ENCODE measurements at places on chromosomes 2 and 18.
A peak's percentile ranks its signal among the peaks of the same experiment; 100 is the strongest.

- DNase-seq, result no peak
Measured at GRCh38 chr2:143726151-143726845, 597.1 kb downstream of the ARHGAP15 start.

DNA sequence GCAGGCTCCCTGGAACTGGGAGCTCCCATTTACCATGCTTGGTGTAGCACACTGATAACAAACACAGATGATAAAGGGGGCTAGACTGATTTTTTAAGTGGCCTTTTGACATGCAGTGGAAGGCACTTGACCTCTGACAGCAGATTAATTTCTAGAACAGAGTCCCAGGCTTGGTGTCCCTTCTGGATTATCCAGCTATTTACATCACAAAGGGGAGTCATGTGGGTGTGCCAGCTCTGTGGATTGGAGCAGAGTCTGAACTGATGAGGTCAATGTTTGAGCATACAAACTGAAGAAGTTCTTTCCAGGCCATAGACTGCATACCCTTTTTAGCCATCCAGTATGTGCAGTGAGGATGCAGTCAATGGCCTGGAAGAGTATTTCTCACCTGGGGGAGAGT lies 31.5 kb upstream of the SIX2 start:
- no peak for DNase-seq

GRCh38 chr2:309148-309953 lies 21.5 kb upstream of the ALKAL2 start:
- DNase-seq, result no peak

DNA sequence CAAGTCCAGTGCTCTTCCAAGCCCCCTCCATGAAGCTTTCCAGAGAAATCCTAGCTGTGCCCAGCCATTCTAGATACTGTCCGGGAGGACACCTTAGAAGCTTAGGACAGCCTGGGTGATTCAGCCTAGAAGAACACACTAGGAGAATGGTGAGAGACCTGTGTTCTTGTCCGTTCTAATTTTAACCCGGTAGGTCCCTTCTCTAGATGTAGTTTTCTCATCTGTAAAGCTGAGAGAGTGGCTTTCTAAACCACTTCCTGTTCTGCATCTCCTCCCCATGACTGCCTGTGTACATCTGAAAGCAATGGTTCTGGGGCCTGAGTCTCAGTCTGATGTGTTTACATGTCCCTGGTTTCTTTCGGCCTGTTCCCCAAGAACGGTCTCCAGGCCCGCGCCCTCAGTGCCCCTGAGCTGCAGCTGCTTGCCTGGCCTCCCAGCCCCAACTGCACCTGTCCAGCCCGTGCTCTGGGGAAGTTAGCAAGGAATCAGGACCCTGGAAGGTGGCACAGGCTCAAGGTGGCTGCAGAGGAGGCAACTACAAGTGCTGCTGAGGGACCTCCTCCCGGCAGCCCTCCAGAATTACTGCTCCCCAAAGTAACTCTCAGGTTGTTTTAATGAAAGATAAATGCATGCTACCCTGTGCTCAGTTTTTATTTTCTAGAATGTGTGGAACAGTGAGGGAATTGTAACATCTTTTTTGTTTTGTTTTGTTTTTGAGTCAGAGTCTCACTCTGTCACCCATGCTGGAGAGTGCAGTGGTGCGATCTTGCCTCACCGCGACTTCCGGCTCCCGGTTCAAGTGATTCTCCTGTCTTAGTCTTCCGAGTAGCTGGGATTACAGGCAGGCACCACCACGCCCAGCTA lies 105.9 kb downstream of the LBH start:
- peak; percentile 77 for DNase-seq

DNA sequence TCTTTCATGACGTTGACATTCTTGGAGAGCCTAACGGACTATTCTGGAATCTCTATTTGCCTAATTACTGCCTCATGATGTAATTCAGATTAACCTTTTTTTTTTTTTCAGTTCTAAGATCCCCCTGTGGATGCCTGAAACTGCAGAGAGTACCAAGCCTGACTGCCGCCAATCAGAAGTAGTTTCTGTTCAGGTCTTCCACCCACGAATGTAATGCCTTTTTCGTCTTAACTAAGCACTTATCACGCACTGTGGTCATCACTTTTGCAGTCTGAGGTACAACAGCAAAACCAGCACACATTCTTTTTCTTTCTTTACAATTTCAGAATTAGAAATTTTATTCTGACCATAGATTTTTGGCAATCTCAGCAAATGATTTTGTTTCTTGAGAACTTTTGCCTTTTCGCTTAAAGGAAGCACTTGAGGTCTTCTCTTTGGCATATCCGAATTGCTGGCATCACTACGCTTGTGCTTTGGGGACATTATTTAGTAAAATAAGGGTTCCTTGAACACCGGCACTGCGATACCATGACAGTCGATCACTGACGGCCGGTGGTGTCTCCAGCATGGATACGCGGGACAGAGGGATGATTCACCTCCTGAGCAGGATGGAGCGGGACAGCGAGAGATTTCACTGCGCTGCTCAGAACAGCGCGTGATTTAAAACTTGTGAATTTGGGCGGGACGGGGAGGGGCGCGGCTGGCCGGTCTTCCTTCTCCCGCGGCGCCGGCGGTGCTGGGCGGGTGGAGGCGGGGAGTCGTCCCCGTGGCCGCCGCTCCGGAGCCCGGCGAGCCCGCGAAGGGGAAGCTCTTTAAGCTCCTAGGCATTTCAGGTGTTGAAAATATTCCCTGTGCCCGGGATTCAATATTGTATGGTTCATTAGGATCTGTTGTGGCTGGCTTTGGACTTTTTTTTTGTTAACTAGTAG lies 32.0 kb upstream of the GPR55 start:
- peak; percentile 55 for DNase-seq

DNA sequence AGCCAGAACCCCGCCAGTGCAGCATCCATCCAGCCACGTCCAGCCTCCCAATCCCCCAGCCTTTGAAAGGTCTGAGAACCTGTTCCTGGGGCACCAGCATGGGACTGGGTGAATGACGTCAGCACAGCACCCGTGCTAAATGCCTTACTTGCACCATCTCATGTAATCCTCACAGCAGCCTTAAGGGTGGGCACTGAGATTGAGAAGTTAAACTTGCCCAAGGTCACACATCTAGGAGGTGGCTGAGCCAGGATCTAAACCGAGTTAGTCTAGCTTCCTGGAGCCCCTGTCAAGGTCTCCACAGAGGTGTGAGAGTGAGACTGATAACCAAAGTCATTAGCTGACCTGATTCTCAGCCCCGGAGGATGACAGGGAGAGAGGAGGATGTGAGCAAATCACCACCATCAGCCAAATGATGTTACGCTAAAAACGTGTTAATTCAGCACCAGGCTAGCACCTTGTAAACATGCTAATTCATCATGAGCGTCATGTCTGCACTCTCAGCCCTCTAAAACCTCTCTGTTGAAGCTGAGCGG lies 4.6 kb downstream of the CD8A start:
- no peak for DNase-seq

DNA sequence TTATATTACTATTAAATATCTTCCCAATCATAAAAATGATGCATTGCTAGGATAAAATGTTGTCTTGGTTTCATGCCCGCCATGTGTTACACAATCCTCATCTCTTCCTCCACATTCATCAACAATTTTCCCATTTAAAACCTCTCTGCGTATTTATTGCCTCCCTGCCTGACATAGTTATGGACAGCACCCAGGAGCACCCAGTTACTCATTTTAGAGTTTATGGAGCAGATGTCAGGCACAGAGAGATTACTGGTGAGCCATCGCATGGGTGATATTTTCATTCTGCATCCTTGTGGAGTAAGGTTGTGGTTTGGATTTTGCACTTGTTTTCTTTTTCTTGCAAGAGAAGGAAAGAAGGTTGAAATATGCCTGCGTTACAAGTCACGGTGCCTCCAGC lies 116.7 kb upstream of the NPAS2 start:
- no peak for DNase-seq

- DNase-seq, result no peak
Measured at GRCh38 chr2:98180456-98180855, 93.5 kb downstream of the VWA3B start.

- no peak for DNase-seq
Measured at GRCh38 chr2:15346624-15347023, 214.5 kb downstream of the NBAS start.

DNA sequence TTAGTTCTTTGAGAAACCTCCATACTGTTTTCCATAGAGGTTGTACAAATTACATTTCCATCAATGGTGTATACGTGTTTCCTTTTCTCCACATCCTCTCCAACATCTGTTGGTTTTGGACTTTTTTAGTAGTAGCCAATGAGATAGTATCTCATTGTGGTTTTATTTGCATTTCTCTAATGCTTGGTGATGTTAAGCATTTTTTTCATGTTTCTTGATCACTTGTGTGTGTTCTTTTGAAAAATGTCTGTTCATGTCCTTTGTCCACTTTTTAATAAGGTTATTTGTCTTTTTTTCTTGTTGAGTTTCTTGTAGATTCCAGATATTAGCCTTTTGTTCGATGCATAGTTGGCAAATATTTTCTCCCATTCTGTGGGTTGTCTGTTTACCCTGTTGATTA lies 392.3 kb upstream of the ZEB2 start:
- no peak for DNase-seq

- DNase-seq, result peak; percentile 71
Measured at GRCh38 chr2:231674587-231675338, 33.6 kb upstream of the PTMA start.

DNA sequence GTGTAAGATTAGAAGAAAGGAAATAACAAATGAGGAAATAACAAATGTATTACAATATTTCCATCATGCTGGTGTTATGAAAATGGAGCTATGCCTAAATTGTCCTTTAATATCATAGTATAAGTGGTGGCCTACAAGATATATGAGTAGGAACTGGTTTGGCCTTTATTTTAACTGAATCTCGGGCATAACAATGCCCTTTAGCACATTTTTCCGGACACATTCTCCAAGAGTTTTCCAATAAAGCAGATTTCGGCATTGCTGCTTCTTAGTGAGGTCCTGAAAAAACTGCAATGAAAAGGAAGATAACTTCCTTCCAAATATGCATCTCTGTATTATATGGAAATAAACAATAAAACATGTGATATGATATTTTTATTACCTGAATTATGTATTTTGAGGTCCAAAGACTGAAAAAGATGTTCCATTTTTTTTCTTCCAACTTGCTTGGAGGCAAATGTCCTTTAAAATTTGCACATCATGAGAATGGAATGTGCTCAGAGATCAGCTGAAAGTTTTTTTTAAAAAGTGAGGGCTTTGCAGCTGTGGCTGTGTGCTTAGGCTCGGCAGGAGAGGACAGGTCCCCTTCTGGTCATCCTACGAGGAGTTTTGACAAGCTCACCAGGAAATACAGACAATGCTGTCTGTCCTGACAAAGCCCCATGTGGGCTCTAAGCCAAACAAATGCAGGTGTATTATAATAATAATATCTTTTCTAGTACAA lies 132.3 kb upstream of the RND3 start:
- no peak for DNase-seq

DNA sequence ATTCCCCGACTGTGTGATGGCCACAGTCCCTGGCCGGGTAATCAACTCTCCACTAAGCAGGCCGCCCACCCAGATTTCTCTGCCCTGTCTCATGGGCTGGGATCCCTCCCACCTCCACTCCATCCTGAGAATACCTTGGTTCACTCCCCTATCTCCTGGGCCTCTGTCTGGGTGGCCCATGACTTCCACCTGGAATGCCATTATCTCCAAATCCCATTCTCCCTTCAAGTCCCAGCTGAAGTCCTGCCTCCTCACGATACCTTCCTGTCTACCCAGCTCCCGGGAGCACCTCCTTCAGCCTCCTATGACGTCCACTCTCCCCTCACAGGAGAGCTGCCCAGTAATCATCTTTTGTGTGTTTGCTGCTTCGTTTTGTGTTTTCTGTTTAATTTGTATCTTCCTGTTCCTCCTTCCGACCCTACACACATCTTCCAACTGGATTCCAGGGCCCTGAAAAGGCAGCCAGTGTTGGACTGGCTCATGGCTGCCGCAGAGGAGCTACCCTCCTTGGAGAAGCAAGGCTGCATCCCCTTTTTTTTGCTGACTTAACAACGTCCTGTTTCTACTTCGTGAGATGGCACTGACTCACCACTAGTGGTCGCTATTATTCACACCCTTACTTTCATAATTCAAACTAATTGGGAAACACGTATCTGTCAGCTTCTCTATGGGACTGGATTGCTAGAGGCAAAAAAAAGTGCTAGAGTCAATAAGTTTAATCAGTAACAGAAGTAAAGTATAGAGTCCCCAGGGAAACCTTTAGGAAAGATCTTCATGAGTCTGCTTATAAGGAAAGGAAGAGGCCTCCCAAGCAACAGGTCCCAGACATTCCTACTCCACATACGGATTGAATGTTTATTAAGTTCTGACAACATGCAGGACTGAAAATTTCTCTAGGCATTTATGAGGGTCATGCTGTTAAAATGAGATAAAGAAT lies 171.9 kb upstream of the GATA6 start:
- DNase-seq, result no peak

DNA sequence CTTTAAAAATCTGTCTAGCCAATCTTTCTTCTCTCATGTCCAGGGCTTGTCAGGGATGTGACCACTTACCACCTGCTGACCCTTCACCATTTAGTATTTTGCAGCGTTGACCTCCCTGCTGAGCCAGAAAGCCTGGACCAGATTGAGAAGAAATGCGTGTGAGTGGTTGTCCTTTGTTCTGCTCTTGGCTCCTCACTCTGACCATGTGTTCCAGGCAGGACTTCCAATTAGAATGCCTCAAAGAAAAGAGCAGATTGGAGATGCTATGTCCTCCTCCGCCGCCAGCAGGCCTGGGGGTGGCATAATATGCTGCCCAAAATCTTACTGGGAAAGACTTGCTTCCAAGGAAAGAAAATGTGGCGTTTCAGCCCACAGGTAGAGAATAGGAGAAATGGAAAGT lies 894.1 kb downstream of the SLC4A3 start:
- DNase-seq, result no peak

GRCh38 chr2:168713325-168713724 lies 89.1 kb upstream of the NOSTRIN start:
- no peak for DNase-seq

- DNase-seq, result no peak
Measured at GRCh38 chr2:86492048-86492453, 50.9 kb downstream of the KDM3A start.

GRCh38 chr2:23127465-23127864 lies 257.5 kb upstream of the KLHL29 start:
- DNase-seq, result no peak

DNA sequence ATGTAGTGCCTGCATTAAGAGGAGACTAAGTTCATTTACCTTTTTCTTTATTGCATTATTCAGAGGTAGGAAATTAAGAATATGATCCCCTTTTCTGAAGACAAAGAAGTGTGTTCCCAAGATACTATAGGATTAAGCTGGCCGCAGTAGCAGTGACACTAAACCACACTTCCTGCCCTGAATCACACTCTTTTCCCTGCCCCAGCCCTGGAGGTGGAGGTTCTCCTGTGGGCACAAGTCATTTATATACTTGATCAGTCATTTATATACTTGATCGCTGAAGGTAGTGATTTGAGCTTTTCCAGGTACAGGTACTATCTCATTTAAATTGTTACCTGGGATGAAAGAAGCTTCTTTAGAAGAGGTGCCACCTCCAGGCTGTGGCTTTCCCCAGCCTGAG lies 78.6 kb downstream of the ARMC9 start:
- DNase-seq, result no peak

- DNase-seq, result no peak
Measured at GRCh38 chr2:100818003-100818605, 1.8 kb upstream of the NPAS2 start.

- DNase-seq, result no peak
Measured at GRCh38 chr18:45876161-45876560, 50.7 kb downstream of the SIGLEC15 start.

GRCh38 chr2:41847744-41848441 lies 199.9 kb upstream of the PKDCC start:
- DNase-seq, result no peak

GRCh38 chr2:109694190-109694589 lies 80.0 kb downstream of the SOWAHC start:
- no peak for DNase-seq
